Activated T-cell treated with anti-CD3 and anti-CD28 coated beads, Interleukin-2, amount 50 U/mL, for 4 hours (primary cell): ENCODE measurements at places on chromosomes 12 and 14.

DNA sequence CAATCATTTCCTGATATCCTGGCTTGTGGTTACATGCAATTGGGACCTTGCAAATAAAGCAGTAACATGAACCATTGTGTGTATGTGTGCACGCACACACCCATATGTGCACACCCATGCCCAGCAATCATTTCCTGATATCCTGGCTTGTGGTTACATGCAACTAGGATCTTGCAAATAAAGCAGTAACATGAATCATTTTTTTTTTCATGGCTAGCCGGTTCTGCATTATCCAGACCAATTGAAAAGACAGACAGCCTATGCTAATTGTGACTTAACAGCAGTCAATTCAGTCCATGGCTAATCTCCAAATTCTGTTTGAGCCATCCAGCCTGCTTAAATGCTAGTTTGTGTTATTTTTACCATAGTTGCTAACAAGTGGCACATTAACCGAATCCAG is 134.3 kb downstream of the TTC7B start:
- no peak for DNase-seq

DNA sequence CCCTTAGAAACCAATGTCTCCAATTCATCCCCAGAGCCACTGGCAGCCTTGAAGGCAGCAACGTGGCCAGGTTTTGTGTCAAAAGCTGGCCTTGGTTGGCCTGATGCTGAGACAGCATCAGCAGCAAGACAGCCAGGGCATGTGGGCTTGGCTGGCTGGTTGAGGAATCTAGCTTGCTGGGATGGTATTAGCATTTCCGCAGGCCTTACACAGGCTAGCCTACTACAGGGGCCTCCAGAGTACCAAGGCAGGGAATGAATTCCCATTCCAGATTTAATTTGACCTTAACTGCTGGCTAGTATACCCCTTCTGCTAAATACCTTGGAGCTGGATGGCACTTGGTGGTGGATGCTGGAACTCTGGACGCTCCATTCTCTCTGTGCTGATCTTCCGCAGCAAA is 15.8 kb downstream of the NGDN start:
- DNase-seq = no peak

DNA sequence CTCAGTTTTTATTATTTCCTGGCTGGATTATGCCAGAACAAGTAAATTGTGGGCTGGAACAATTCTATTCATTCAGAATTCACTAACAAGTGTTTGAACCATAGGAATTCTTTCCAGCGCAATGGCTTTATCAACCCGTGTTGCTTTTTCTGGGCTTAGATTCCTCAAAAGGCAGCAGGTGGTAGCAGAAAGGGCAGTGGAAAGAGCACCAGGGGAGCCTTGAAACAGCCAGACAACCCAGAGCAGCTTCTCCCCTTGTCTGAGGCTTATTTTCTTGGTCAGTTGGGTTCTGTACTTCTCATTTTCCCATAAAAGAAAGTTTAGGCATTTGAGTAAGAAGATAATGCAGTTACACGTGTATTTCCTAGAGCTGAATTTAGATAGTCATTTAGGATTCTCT is 130.7 kb downstream of the OTOGL start:
- no peak for DNase-seq

- DNase-seq = no peak
Observed at GRCh38 chr14:31124197-31124596, 83.4 kb downstream of the HECTD1 start.

DNA sequence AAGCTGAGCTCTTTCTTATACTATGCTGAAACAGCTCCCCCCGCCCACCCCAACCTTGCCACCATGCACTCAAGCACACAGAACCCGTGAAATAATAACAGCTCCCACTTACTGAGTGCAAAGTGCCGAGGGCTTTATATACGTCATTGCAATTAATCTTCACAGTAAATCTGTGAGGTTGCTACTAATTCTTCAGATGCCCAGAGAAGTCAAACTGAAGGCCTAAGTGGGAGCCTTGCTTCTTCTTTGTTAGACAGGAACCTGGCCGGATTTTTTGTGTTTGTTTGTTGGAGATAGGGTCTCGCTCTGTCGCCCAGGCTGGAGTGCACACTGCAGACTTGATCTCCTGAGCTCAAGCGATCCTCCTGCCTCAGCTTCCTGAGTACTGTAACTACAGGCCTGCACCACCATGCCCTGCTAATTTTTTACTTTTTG is 34.0 kb downstream of the VCPKMT start:
- peak; percentile 38 for DNase-seq

DNA sequence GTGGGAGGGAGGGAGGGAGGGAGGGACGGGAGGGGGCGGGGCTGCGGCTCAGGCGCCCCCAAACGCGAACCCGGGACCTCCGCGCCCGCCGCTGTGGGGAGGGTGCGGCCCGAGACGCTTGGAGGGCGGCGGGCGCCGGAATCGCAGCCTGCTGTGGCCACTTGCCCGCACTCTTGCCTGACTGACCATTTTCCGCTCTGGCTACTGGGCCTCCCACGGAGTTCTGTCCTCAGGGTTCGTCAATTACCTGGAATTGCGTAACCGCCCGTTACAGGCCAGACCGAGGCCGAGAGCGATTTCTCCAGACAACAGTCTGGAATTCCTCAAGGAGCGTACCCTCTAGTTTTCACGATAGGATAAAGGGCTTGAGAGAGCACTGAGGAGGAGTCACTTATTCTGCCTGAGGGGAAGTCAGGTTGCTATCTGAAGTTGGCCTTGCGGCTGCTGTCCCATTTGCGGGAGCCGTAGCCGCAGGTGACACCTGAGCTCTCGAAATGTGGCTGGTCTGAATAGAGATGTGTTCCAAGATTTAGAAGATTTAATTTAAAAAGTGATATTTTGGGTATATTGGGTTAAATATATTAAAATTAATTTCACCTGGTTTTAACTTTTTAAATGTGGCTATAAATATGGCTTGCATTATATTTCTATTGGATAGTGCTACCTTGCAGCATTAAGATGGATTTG is 446 bp upstream of the ZNF641 start:
- DNase-seq = no peak

- DNase-seq = no peak
Observed at GRCh38 chr12:69247268-69248018, 8.1 kb downstream of the CPSF6 start.

DNA sequence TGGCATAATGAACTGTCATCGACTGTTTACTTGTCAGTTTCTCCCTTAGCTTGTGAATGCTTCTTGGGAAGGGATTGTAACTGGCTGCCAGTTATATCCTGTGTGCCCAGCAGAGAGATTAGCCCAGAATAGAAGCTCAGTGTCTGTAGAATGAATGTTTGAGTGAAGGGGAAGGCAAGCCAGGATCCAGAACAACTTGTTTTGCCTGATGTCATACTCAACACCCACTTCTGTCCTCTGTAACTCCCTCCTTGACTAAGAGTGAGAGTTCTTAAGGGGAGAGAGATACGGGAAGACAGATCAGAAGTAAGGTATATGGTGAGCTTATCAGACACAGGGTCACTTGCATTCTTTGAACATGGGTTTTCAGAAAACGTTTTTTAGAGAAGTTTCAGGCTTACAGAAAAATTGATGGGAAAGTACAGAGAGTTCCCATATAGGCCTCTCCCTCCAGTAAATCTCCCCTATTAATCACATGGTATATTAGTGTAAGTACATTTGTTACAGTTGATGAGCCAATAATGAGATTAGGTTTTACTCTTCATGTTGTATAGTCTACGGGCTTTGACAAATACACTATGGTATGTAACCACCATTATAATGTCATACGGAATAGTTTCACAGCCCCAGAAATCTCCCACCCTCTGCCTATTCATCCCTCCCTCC is 5.6 kb upstream of the SPPL3 start:
- DNase-seq = no peak

GRCh38 chr12:107090711-107091110 is 2.6 kb downstream of the CRY1 start:
- no peak for DNase-seq

GRCh38 chr12:6426882-6427671 is 17.7 kb upstream of the CD27 start:
- peak; percentile 90 for DNase-seq

DNA sequence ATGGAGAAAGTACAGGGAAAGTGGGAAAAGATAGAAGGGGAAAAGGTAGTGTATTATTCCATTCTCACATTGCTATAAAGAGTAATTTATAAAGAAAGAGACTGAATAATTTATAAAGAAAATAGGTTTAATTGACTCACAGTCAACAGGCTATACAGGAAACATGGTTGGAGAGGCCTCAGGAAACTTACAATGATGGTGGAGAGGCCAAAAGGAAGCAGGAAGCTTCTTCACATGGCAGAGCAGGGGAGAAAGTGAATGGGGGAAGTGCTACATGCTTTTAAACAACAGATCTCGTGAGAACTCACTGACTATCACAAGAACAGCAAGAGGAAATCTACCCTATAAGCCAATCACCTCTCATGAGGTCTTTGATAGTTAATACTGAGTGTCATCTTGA is 725.0 kb upstream of the FLRT2 start:
- no peak for DNase-seq

- DNase-seq = no peak
Observed at GRCh38 chr14:105507247-105507646, 16.2 kb downstream of the TEDC1 start.

GRCh38 chr12:6459004-6459337 is 7.1 kb downstream of the TAPBPL start:
- DNase-seq = no peak

DNA sequence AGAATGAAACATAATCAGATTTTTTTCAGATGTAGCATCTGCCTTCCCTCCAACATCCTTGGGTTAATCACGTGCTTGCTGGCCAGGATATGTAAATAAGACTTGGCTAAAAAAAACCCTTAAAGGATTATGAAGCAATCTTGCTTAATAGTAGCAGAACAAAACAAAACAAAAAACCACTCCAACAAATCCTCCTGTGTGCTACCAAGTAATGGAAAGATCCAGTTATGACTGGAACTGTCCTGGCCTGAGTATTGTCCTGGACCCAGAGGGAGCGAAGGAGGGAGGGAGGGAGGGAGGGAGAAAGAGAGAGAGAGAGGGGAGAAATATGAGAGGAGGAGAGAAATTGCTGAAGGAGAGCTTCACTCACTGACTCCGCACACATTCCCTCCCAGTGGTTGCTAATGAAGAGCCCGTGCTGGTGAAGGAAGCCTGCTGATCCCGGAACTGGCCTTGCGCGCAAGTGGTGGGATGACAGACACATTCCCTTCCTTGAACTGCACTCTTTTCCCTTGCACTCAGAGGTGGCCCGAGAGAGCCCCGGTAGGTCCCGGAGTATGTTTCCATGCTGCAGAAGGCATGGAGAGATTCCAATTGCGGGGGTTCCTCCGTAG is 57.2 kb downstream of the HMGA2 start:
- no peak for DNase-seq

GRCh38 chr14:31678421-31679249 is 117.4 kb downstream of the NUBPL start:
- no peak for DNase-seq

DNA sequence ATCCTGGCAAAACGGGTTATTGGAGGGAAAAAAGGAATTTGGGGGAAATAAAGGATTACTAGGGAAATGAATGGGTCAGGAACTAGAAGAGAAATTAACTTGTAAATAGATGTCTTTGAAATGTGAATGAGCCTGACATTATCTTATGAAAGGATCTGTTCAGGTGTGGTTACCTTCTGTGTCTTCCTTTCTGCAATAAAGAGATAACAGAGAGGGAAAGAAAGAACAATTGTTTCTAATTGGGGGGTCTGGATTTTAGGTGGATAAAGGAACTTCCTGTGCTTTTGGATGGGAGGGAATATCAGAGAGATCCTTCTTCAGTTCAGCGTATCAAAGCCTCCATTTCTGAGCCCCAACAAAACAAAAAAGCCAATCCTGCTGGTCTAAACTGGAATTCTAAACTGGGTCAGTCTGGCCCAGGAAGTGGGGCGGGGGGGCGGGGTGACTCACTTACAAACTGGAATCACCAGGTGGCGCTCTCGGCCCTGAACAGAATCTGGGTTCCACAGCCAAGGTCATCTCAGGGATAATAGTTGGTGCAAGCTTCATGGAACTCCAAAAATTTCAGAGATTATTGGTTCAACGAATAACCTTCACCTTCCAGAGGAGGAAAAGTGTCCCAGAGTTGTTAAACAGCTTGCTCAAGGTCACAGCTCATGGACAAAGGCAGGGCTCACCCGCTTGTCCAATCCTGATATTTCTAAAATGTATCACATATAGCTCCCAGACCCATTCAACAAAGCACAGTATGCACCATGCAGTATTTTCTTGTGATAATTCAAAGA is 15.2 kb upstream of the PEBP1 start:
- peak; percentile 50 for DNase-seq

DNA sequence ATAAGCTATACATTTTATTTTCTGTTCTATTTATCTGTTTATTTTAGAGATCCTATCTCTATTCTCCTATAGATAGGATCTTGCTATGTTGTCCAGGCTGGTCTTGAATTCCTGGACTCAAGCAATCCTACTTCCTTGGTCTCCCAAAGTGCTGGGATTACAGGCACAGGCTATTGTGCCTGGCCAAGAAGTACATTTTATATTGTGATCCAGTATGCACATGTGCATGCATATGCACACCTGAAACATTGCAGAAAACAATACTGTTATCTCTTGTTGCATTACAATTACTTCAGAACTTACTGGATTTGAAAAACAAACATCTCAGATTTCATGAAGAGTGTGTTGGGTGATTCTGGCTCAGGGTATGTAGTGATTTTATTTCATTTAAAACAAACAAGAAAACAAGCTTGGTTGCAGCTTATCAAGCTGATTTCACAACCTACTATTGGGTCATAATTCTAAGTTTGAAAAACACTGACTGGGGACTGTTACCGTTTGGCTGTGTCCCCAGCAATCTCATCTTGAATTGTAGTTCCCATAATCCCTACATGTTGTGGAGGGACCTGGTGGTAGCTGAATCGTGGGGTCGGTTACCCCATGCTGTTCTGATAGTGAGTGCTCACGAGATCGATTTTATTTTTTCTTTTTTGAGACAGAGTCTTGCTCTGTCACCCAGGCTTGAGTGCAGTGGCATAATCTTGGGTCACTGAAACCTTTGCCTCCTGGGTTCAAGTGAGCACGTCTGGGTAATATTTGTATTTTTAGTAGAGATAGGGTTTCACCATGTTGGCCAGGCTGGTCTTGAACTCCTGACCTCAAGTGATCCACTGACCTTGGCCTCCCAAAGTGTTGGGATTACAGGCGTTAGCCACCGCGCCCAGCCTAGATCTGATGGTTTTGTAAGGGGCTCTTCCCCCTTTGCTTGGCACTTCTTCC is 31.3 kb downstream of the ERC1 start:
- DNase-seq = no peak

DNA sequence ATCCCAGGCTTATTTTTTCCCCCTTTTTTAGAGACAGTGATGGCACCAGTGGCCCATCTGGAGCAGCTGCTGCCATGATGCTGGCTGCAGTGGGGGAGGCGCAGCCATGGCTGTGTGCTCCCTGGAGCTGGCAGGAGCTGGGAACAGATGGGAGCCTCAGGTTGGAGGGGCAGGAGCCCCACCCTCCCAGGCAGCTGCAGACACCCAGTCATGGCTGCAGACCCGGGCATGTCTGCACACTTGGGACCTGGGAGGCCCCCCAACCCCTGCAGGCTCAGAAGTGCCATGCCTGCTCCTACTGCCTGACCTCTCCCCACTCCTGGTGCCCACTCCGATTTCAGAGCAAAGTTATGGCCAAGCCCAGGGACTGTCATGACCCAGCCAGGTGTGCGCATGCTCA is 25.1 kb downstream of the CDKL1 start:
- no peak for DNase-seq

- DNase-seq = no peak
Observed at GRCh38 chr12:113899561-113900471, 66.3 kb downstream of the RBM19 start.

- no peak for DNase-seq
Observed at GRCh38 chr14:32134448-32135097, 57.5 kb downstream of the ARHGAP5 start.
